ENCODE measurements at places on chromosomes 13 and 19.

GRCh38 chr19:50638600-50638999, 1.1 kb downstream of the SYT3 start:
- DNase-seq = no peak

DNA sequence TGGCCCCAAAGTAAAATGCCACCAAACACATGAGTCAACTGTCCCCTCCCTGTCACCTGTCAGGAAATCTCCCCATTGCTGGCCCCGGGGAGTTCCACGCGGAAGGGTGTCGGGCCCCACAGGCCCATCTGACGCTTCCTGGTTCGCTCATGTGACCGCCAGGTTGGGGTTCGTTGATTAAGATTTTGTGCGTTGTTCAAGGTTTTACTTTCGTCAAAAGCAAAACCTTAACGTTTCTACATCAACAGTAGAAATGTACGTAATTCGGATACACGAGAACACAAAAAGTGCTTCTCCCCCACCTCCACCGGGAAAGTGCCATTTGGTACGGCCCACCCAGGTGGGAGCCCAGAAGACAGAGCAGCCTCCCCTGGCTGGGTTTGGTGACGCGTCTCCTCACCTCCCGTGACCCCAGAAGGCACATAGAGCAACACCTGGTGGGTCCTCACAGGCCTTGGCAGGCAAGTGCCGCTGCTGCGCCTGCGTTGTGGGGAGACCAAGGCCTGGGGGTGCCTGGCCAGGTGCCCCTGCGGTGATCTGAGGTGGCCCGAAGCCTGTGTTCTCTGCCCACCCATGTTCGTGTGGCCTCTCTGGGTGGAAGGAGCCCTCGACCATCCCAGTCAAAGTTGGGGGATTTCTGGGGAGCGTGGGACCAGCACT, 161.6 kb downstream of the KDM4B start:
- no peak for DNase-seq

- DNase-seq = no peak
Measured at GRCh38 chr13:66809485-66809884, 420.7 kb downstream of the PCDH9 start.

DNA sequence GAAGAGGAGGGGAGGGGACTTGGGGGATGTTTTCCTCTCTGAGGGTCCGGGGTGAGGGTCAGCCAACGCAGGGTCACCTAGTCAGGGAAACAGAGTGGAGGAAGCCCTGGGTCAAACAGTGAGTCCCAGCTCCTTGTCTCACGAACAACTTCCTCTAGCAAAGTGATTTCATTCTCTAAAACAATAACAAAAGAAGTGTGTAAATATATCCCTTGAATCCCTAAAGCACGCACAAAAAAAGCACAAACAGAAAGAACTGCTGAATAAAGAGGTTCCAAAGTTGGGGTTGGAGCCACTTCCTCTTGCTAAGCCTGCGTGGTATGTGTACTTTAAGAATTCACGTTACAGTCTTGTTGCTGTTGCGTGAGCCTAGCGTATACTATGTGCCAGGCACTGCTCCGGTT, 1.5 kb upstream of the C5AR2 start:
- DNase-seq = no peak

DNA sequence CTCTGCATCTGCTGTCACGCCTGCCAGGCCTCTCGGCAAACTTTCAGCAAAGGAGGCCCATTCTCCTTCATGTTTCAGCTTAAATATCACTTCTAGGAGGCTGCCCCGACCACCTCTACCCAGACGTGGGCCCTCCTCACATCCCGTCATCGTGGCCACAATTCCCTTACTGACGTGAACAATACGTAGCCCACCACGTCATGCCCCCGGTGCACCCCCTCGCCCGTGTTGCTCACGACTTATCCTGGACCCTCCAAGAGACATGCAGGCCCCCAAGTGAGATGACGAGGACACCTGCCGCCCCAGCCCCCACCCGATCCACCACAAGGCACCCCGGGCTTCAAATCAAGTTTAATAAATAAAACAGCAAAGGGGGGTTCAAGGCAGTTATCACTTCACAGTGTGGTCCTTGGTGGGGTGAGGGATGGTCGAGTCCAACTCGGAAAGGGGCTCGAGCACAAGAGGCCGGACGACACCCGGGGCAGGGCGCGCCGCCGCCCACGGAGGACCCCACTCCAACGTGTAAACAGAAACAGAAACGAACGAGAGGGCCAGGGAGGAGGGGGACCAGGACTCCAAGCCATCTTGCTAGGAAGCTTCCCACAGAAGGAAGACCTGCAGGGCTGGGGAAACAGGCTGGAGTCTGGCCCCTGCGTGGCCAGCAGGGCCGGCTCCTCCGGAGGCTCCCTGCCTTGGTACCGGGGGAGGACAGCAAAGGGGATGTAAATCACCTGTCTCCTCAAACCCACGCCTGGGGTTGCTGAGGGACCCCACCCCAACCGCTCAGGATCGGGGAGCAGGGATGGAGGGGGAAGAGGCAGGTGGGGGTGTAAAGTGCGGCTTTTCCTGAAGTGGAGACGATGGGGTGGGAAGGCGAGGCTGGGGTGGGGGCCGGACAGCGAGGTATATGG, 14.3 kb upstream of the PLPP2 start:
- DNase-seq = no peak

GRCh38 chr19:17113127-17113785, 37.7 kb downstream of the MYO9B start:
- no peak for DNase-seq

DNA sequence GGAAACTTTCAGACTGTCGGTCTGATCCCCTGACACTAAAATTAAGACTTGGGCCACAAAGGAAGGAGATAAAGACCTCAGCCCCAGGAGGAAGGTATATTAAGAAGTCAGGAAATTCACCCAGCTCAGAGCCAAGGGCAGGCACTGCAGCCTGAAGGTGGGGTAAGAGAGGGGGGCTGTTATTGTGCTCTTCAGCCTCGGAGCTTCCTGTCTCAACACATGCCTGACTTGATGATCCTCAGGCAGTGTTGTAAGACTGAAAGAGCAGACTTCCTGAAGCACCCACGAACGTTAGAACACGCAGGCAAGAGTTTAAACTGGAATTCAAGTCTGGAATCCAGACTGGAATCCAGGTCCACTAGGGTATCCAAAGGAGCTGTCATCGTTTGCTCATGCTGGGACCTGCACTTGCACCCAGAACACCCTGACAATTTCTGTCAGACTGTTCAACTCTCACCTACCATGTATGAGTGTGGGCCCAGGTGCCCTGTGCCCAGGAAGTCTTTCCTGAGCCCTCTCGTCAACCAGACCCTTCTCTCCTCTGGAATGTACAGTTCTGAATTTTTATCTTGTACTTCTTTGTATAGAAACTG, 10.7 kb upstream of the FLT1 start:
- DNase-seq = no peak

GRCh38 chr19:1016647-1017114, 4.2 kb downstream of the TMEM259 start:
- DNase-seq = no peak

DNA sequence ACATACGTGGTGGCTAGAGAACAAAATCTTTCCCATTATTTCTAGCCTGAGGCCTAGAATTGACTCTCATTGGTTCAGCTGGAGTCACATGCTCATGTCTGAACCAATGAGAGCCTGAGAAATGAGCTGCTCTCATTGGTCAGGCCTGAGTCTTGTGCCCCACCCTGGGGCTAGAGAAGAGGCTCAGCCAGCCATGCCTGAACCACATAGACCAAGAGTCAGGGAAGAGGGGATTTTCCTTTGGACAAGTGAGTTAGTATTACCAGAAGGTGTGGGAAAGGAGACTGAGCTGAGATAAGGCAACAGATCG, 6.9 kb downstream of the FXYD5 start:
- no peak for DNase-seq

DNA sequence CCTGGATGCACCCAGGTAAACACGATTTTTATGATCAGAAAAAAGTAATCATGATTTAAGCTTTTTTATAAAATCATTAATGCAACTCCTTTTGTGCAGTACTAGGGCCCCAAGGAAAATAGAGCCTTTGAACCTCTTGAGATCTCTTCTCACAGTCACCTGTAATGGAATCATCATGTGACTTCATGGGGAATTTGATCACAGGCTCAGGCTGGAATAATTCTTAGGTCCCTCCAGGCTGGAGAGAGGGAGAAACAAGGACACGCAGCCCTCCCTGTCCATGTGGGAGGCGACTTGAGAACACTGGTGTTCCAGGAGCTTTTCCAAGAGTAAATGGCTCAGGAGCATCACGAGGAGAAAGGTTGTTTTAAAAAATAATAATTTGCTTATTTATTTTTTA, 156.1 kb downstream of the NUFIP1 start:
- DNase-seq = no peak

DNA sequence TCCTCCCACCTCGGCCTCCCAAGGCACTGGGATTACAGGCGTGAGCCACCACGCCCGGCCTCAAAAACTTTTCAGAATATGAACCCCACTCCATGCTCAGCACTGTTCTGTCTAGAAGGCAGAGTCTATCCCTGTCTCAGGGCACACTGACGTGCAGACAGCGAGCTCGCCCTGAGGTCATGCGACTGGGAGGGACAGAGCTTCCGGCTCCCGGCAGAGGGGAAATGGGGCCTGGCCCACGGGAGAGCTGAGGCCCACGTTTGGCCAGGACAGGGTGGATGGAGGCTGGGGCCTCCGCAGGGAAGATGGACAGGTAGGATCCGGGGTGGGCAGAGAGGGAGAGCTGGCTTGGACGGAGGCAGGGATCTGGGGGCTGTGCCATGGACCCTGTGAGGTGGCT, 2.8 kb upstream of the AZU1 start:
- DNase-seq = no peak

DNA sequence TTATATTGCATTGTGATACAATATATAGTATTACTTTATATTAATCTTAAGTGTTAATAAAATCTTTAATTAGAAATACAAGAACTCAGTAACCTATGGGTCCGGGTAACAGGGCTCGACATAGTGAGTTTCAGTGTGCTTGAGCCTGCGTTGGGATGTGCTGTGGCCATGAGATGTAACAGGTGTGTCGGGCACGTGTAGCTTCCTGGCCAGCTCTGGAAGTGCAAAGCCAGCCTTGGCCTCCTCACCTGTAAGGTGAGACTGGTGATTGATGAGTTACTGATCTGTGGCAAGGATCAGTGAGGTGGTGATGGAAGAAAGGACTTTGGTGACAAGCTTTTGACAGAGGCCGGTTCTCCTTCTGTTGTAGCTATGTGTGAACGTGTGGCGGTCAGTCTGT, 19.2 kb downstream of the ATP4B start:
- DNase-seq = no peak

DNA sequence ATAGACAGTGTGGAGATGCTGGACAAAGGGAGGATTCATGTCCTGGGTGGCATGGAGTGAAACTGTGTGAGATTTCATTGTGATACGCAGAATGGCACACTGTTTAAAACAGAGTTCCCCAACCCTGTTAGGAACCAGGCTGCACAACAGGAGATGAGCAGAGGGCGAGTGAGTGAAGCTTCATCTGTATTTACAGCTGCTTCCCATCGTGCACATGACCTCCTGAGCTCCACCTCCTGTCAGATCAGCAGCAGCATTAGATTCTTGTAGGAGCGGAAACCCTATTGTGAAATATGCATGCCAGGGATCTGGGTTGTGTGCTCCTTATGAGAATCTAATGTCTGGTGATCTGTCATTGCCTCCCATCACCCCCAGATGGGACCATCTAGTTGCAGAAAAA, 72.5 kb downstream of the RAP2A start:
- DNase-seq = no peak

DNA sequence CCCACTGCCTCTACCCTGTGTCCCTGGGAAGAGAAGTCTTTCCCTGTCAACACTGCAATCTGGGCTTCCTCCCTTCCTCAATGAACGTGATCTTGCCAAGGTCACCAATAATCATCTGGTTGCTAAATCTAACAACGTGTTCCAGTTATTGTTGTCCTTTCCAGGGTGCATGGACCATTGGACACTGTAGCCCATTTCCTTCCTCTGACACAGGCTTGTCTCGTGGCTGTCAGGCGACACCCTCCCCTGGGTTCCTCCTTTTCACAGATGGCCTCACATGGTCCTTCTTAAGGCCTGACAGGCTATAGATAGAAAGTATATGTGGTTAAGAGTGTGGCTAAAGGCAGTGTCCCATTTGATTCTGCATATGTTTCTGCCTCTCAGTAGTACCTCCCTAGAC, 67.7 kb upstream of the STARD13 start:
- peak; percentile 22 for DNase-seq

GRCh38 chr19:3119071-3119595, 16.7 kb upstream of the GNA15 start:
- no peak for DNase-seq

DNA sequence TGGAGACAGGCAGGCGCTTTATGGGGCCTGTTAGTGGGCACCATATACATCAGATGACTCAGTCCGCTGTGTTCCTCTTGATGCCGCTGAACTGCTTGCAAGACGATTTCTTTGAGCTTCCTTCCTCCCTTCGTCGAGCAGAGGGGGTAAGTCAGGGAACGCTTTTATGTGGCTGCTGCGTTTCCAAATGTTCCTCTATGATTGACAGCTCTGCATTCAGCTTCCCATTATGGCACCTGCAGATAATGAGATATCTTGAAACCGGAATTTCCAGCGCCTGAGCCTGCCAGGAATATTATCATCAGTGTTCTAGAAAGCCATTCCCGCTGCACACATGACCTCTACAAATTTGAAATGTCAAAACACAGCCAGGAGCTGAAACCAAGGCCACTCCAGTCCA, 257.0 kb downstream of the TSHZ3 start:
- DNase-seq = no peak

DNA sequence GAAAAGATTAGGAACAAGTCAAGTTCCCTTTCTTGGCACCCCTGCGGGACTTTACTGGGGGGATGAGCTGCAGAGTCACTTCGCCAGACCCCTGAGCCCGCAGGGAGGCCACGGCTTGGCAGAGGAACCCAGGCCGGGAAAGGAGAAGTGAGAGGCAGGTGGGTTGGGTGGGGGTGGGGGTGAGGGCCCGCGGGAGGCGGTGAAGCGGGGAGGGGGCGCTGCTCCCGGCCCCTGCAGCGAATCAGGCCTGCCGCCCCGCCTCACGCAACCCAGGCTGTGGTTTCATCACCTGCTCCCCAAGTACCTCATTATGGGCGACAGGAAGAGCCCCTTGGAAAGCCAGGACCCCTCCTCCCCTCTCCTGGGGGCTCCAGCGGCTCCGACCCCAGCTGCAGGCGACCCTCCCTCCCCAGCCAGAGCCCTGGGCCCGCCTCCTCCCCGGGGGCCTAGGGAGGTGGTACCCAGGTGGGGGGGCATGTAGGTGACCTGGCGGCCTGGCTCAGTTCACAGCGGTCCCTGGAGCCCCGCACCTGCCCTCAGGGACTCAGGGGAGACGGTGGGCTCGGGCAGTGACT, 9.5 kb downstream of the MEF2B start:
- DNase-seq = no peak

DNA sequence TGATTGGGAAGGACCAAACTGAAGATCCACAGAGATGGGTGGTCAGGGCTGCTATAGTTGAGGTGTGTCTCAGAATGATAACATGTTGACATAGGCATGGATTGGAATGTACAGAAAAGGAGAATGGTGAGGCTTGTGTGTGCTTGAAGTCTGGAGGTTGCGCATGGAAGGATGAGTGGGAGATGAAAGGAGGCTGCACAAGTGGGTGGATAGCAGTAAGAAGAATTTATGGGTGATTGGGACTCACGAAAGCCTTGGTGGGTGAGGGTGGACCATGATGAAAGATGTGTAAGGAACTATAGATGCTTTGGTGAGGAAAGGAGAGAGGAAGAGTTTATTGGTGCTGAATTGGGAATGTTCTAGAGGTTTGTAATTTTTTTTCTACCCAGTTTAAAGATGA, 1287.7 kb downstream of the UQCRFS1 start:
- no peak for DNase-seq
